Karpas-422 (cell line): ENCODE measurements at places on chromosomes 13 and 19.

DNA sequence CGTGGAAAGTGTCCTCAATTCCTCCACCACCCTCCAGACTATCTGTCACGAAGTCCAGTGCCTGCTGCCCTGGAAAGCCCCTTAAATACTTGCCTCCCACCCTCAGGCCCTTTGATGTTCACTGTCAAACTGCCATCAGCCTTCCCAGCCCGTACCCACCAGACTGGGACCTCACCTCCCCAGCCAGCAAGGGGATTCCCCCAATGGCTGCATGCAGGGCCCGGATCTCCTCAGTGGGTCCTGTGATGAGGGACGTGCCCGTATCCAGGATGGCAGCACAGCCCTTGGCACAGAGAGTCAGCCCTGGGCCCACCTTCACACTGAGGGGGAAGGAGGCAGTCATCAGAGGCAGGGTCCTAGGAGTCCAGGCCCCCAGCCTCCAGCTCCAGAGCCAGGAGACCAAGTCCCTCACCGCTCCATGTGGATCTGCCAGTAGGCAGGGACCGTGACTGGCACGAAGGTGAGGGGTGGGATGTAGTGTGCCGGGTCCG, 6.1 kb downstream of the NAPSA start:
- no peak for DNase-seq

GRCh38 chr19:1360126-1360817, 23.4 kb upstream of the NDUFS7 start:
- DNase-seq = no peak

GRCh38 chr19:3984908-3985642, at the start of gene EEF2:
Gene EEF2 (minus strand): TSS chr19:3985463. CDS start chr19:3985380, 83 bp downstream.
- peak; percentile 97 for DNase-seq

DNA sequence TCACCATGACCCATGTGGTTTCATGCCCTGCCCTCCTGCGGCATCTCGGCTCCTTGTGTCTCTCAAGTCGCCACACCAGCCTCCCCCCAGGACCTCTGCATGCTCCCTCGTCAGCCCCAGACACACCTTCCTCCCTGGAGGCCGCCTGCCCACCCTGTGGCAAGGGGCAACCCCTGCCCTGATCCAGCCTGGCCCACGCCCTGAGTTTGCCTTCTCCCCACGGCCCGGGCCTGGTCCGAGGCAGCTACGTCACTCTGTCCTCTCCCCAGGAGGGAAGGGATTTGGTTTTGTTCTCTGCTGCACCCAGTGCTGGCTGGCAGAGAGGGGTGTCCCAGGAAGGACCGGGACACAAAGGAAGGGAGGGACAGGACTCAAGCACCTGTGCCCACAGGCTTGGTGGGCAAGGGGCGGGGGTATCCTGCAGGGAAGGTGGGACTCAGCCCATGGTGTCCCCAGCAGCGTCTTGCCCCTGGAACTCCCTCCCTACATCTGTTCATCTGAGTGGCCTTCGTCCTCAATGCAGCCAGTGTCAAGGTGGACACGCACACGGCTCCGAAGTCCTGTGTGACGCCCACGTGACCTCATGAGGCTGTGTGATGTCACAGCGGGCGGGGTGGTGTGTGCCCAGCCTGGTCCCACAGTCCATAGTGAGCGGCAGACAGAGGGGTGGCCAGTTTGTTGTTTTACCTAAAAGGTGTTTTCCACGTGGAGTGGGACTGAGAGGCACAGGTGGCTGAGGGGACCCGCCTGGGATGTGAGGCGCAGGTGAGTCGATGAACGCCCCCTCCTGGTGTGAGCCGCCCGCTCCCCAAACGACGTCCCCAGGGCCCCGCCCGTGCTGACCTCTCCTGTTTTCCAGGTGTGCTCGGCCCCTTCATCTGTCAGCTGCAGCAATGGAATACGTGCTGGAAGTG, at the start of gene TEX29:
TSS of gene TEX29 (plus strand) at position 645 of the 914 bp plus-strand sequence. CDS start at position 894, 249 bp downstream.
- DNase-seq = no peak

DNA sequence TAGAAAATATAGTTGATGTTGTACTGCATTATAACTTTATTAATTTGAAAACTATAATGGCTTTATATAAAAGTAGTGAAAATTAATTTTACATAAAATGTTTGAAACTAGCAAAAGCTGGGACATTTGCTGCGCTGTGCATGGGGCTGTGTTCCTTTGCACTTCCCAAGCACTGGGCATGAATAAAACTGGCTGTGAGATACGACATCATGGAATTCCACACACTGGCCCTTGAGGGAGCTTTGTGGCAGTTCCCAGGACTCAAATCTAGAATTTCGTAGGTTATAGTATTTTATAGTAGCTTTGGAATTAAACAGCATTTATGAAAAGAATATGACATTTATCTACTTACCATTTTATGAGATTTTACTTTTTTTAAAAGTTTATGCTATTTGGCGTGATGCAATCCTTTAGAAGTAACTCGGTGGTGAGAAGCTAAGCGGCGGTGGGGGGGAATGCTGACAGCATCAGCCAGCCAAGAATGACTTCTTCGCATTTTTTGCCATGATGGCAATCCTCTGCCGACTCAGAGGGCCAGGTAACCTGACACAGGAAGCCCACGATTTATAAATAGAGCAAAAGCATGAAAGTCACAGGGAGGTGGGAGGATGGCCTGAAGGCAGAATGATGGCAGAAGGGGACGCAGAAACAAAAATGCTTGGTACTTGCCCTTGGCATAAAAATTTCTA, 553.5 kb downstream of the MYO16 start:
- no peak for DNase-seq

GRCh38 chr13:112453207-112453829, 77.2 kb downstream of the SPACA7 start:
- DNase-seq = no peak

DNA sequence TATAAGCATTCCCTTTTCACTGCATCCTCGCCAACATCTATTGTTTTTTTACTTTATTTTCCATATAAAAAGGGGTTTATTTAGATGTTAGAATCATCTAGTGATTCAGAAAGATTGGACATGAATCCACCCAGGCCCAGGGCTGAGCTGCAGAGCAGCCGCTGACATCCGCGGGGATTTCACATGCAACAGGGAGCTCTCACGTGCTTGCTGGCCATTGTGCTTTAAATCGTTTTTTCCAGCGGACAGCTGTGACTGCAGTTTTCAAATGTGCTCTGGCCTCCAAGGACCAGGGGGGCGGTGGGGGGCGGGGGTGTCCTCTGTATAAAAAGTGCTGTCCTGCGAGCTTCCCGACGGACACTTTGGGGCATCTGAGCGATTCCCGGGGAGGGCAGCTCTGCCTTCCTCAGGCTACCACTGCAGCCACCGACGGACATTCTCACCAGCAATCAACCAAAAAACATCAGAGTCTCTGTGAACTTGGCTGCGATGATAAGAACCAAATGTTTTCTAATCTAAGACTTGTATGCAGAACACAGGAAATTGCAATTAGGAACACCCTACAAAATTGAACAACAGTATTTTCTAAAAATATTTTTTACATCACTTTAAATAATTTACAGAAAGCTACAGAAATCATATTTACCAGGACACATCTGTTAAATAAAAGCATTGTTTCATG, 12.6 kb downstream of the RB1 start:
- DNase-seq = no peak

- DNase-seq = peak; percentile 90
Observed at GRCh38 chr19:16078759-16079707, 2.7 kb downstream of the TPM4 start.

- no peak for DNase-seq
Observed at GRCh38 chr13:61180234-61180633, 235.4 kb downstream of the PCDH20 start.

- no peak for DNase-seq
Observed at GRCh38 chr19:29851769-29852521, 40.2 kb downstream of the CCNE1 start.

- peak; percentile 43 for DNase-seq
Observed at GRCh38 chr13:44274771-44275205, 98.8 kb upstream of the SERP2 start.

GRCh38 chr13:22357132-22357531, 686.3 kb downstream of the FGF9 start:
- DNase-seq = no peak

- no peak for DNase-seq
Observed at GRCh38 chr19:51006406-51006805, 5.0 kb upstream of the KLK8 start.
